ENCODE measurements at places on chromosomes 3 and 15. TPM values are rescaled to one million over a fixed set of nuclear protein-coding genes. Genes with fewer than 3 reads are reported as not detected.

The NOX5 gene
- polyA plus RNA-seq = not detected

DNA sequence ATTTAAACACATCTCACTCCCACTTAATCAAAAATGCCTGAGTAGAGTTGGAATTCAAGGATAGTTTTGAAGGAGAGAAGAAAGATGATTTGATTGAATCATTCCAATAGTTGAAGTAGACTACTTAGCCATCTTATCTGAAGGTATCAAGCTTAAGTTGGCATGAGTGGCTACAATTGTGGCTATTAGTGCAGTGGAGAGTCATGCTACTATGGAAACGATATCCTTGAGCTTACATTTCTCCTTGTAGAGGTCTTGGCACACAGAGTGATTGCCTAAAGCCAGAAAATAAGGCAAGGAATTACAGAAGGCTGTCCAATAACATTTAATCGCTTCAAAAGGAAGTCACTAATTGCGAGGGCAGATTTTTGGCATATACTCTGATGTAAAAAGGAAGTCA is 1022.7 kb downstream of the IGSF11 start:
- DNase-seq = no peak

DNA sequence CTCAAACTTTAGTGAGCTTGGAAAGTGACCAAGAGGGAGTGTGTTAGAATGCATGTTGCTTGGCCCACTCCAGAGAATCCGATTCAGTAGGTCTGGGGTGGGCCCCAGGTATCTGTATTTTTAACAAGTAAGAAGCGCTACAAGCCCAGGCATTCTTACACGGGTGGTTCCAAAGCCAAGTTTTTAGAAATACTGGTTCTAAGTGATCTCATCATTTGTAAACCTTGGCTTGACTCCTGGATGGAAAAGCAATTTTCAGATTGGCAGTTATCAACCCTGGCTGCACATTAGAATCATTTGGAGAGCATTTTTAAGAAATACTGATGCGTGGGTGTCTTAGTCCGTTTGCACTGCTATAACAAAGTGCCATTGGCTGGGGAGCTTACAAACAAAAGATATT is 27.3 kb upstream of the ST8SIA2 start:
- DNase-seq = no peak

- DNase-seq = no peak
Measured at GRCh38 chr3:120364821-120365220, 15.7 kb upstream of the LRRC58 start.
